ENCODE measurements at places on chromosomes 1 and 21.

GRCh38 chr1:25797939-25798338 lies 2.1 kb upstream of the SELENON start:
- no peak for DNase-seq

- DNase-seq: no peak
Observed at GRCh38 chr1:11281518-11282331, 8.7 kb downstream of the UBIAD1 start.

- no peak for DNase-seq
Observed at GRCh38 chr1:161494091-161494735, 11.0 kb upstream of the FCGR2A start.

DNA sequence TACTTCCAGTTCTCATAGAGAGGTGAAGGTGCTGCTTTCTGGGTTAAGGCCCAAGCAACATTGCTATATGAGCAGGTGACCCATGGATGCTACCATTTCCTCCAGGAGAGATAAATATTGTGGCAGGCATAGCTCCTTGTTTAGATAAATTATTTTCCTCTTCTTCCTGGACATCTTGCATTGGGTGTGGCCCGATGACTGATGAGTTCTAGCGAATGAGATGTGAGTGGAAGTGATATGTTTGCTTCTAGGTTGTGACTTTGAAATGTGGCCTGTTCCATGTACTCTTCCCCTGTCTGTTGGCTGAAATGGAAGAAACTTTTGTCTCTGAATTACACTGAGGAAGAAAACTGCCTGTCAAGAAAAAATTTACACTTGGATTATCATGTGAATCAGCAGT lies 101.7 kb upstream of the FMN2 start:
- DNase-seq: no peak

GRCh38 chr1:180231506-180231921 lies 1.4 kb downstream of the LHX4 start:
- peak; percentile 57 for DNase-seq

GRCh38 chr1:27138368-27138767 lies 16.6 kb downstream of the SLC9A1 start:
- DNase-seq: no peak

GRCh38 chr1:234326497-234327366 lies 46.5 kb upstream of the COA6 start:
- peak; percentile 33 for DNase-seq

GRCh38 chr1:116605315-116605714 lies 34.5 kb upstream of the CD58 start:
- DNase-seq: no peak

- DNase-seq: no peak
Observed at GRCh38 chr1:203296460-203297073, 8.8 kb upstream of the BTG2 start.

DNA sequence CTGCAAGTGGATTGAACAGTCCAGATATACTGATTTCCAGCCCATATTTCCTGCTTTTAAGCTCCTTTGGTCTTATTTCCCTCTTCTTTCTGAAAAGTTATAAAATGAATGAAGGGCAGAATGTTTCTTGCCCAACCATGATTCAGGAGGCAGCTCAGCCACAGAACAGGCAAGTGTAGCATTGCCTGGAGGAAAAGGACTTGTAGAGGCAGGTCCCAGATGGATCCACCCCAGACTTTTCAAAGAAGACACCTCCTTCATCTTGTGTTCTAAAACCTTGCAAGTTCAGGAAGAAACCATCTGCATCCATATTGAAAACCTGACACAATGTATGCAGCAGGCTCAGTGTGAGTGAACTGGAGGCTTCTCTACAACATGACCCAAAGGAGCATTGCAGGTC lies at the start of gene CLCA2:
TSS of gene CLCA2 (plus strand) at position 299 of the 400 bp plus-strand sequence. CDS start at position 376, 77 bp downstream.
- DNase-seq: no peak

DNA sequence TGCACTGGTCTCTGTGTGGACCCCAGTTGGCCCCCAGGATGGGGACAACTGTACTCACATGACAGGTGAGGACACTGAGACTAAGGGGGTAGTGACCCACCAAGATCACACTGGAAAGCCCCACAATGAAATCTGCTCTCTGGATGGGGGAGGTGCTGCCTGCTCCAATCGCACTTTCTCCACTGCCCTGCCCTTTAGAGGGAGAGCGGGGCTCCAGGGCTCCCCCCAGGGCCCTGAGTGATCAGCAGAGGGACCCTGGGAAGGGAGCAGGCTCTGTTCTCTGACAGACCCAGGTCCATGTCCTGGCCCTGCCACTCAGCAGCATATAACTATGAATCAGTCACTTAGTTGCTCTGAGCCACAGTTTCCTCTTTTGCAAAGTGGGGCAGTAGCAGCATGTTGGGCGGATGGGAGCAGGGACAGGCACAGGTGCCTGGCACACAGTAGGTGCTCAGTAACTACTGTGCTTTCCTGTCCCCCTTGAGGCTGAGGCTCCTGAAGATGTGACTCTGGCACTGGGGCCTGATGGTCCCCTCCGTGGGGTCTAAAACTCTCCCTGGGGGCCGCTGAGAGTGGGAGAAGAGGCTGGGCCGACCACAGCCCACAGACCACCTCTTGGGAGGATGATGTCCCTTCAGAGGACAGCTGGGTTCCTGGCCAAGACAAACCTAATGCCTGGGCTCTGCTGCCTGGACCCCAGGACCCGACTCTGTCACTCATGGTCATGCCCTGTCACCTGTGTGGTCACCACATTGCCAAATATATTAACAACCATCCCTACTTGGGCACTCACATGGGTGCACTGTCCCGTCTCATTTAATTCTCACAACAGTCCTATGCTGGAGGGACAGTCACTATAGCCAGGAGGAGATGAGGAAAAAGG lies 222.7 kb downstream of the PTPRU start:
- no peak for DNase-seq

DNA sequence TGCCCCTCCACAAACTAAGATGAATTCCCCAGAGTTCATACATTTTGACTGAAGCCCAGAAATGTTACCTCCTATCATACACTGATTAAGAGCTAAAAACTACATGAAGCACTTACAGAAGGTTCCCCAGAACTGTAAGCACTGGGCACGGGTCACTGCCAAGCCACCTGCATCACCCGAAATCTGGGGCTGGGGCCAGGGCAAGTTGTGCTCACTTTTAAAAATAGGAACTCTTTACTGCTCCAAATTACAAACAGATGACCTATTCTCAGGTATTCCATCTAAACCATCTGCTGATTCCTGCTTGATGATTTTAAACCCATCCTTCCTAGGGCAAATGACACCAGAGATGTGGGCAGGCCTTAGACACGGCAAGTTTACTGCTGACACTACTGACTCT lies 4.8 kb downstream of the SETD4 start:
- no peak for DNase-seq

DNA sequence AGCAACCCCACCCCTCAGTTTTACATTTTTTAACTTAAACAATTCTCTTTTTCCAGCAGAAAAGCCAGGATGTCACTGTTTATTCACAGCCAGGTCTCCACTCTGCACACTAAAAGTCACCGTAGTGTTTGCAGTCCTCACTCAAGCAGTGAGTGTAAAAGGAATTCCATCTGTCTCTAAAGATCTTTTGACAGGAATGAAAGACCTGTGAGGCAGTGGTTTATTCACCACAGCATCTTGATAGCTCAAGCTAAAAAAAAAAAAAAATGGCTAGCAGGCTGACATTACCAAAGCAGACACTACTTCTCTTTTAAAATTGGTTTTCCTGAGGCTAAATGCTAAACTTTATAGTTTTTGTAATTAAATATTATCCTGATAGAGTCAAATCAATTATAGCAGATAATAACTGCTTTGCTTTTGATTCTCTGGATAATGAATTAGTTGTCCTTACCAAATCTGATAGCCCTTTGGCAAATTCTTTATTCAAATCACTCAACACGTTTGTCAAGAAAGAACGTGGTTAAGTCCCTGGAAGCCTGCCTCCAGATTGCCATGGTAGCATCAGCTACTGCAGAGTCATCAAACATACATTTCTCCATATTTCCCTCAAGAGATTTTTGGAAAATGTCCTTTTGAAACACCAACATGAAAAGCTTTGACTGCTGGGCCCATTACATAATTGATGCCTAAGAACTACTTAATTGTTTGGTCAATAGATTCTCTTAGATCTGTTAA lies 22.2 kb upstream of the SLC5A9 start:
- DNase-seq: no peak

DNA sequence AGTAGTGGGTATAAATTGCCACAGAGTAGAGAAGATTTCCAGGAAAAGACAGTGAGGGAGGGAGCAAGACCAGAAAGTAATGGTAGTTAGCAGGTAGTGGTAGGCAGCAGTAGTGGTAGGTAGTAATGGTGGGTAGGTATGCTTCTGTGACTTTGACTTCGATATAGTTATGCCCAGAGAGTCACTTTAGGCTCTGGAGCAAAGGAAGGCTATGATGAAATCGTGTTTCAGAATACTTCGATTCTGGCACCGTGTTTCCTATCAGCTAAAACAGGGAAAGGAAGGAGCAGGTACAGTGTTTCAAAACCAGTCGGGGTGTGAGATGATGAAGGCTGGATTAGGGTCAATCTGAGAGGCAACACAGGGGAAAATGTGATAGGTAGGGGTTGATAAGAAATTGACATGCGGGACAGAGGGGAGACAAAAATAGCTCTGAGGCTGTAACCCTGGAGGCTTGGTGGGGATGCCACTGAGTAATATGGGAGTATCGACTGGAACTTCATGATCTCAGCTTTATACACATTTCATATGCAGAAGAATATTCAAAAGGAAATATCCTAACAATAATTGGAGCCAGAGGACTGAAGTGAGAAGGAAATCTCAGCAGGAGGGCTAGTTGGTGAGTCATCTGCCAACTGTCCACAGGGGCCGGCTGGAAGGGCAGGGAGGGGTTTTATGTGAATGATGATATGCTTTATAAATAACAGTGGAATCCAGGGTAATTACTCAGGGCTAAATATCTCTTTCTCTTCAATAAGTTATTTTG lies 25.2 kb upstream of the TRIM45 start:
- DNase-seq: peak; percentile 77

GRCh38 chr1:69649383-69649990 lies 81.8 kb downstream of the LRRC7 start:
- DNase-seq: no peak

- no peak for DNase-seq
Observed at GRCh38 chr1:42942444-42942843, 16.2 kb downstream of the SLC2A1 start.

GRCh38 chr1:65339866-65340468 lies 30.6 kb downstream of the DNAJC6 start:
- DNase-seq: no peak

GRCh38 chr1:15540186-15540585 lies 13.5 kb downstream of the DNAJC16 start:
- no peak for DNase-seq

DNA sequence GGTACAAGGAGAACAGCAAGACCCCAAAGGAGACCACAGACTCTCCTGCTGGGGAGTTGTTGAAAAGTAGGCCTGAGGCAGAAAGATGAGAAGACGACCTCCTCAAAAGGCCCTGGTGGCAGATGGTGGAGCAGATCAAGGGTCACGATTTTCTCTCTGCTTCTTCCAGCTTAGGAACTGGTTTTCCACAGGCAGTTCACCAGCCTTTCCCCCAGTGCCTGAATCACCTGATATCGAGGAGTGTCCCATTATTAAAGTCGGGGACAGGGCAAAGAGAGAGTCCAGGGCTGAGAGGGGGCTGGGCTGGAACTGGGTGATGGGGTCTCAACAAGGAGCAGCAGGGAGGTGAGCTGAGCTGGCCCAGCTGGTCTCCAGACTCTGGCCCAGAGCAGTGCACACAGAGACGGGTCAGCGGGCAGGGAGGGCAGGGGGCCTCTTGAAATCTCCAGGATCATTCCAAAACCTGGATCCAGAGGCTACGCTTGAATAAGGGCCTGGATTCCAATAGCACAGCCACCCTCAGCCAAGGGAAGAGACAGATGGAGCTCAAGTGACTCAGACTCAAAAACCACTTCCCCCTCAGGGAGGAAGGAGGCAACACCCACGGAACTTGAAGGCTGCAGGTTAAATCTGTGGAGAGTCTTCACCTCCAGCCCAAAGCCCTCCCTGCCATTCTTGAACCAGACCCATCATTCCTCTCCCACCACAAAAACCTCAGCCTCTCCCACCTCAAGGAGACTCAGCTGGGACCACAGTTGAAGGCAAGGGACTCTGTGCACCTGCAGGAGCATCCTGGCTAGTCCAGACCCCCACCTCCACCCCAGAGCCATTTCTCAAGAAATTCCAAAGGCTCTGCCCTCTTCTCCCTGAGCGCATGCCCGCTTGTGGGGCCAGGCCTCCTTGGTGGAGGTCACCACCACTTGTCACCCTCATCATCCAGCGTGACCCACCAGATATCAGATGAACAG lies at the start of gene S100A5:
TSS of gene S100A5 (minus strand) at position 541 of the 968 bp plus-strand sequence. CDS start 743 bp downstream, outside the sequence.
- peak; percentile 69 for DNase-seq

GRCh38 chr1:41791667-41792484 lies 126.8 kb downstream of the HIVEP3 start:
- DNase-seq: no peak

DNA sequence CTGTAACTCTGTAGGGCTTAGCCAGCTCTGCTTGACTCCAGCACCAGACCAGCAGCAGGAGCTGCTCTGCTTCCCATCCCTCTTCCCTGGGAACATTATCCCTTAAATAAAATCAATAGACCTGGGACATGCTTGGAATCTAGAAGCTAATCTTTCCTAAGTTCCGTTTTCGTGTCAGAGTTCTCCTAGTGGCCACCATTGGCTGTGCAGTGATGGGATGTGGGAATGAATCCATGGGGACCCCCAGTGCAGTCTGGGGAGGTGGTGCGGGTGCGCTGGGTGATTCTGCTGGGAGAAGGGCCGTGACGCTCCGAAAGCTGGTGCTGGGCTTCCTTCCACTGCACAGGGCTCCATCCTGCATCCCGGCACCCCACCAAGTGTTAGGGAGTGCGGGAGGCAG lies 202.7 kb downstream of the CAMTA1 start:
- DNase-seq: no peak

GRCh38 chr1:236429715-236430274 lies 35.7 kb downstream of the EDARADD start:
- DNase-seq: no peak

DNA sequence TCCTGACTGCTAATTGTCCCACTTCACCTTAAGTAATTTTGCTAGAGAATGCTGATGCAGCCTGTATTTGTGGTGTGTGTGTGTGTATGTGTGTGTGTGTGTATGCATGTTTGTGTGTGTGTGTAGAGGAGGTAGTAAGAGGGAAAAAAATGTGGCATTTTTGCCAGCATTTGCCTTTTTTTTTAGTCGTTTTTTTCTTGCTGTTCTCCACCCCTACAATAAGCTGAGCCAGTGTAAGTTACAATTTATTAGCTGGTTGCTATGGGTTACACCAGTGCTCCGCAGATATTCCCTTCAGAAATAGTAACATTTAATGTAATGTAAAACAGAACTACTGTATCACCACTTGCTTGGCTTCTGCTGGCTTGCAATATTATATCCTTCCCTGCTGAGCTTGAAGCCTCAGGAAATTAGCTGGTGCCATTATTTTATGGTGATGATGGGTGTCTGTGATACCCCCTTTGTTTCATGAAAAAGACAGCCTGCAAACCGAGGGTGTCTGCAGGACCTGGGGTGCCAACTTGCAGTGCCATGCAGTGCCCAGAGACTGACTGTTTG lies 23.4 kb upstream of the IGSF3 start:
- no peak for DNase-seq

GRCh38 chr1:17259233-17259873 lies 10.5 kb downstream of the PADI3 start:
- peak; percentile 41 for DNase-seq

- no peak for DNase-seq
Observed at GRCh38 chr1:161214369-161214768, 726 bp upstream of the FCER1G start.
